M059J (cell line): ENCODE measurements at places on chromosomes 3 and 15. TPM values are rescaled to one million over a fixed set of nuclear protein-coding genes. Genes with fewer than 3 reads are reported as not detected.

CISH gene
- 0.81 and 0.99 TPM in 2 replicates for total RNA-seq

- no peak for DNase-seq
Measured at GRCh38 chr3:163538387-163538786, 1539.9 kb downstream of the SI start.

ADPRH gene
- total RNA-seq = 1.0 and 1.1 TPM in 2 replicates

DNA sequence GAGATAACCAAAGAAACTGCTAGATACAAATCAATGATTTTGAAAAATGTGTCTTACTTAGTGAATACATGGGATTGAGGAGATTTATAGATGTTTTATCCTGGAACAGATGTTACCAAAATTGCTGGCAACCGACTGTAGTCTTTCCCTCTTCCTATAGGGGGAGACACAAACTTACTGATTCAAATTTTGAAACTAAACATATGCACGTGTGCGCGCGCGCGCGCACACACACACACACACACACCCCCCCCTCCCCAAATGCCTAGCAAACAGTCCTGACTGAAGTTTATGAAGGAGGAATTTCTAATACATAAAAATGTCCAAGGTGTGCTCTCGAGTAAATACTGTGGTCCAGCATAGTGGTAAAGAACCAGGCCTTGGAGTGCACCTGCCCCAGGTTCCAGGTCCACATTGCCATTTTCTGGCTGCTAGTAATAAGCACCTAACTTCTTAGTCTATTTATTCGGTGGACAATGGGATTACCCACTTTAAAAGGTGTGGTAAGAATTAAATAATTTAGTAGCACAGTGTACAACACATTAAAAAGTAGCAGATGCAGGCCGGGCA lies 18.5 kb upstream of the C3orf62 start:
- DNase-seq = no peak

- no peak for DNase-seq
Measured at GRCh38 chr3:126924458-126924857, 58.5 kb upstream of the PLXNA1 start.

CCDC191 gene
- total RNA-seq = 0.71 and 1.5 TPM in 2 replicates

- DNase-seq = no peak
Measured at GRCh38 chr15:51390966-51391422, 49.5 kb downstream of the GLDN start.

GRCh38 chr15:28896951-28897350 lies 11.2 kb downstream of the APBA2 start:
- peak; percentile 85 for DNase-seq

OR5K1 gene
- not detected in 2 replicates for total RNA-seq

PARL gene
- 73.0 and 75.4 TPM in 2 replicates for total RNA-seq

ADAMTS17 gene
- 0.02 TPM in 1 of 2 replicates, not detected in the other for total RNA-seq

CFAP92 gene
- total RNA-seq = 0.27 TPM in 1 of 2 replicates, not detected in the other
